ENCODE measurements at places on chromosomes 2 and 18.

DNA sequence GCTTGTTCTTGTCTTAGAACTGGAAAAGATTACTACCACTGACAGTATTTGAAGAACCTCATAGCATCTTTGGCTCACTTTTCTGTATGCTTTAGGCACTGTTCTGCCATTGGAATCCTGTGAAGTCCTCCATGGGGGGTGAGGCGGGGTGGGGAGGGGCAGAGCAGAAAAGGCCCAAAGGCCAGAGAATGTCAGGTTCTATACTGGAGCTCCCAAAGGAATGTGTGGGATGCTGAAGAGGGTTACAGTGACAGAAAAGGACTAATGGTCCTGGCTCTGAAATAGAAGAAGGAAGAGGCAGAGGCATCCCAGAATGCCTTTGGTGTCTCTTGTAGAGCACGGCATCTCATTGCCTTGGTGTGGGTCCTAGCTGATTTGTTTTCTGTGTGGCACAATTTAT lies 141.9 kb downstream of the HAUS1 start:
- DNase-seq: no peak

GRCh38 chr2:148702475-148702874 lies 57.9 kb downstream of the EPC2 start:
- DNase-seq: no peak

GRCh38 chr2:9618410-9618809 lies 12.4 kb downstream of the YWHAQ start:
- DNase-seq: no peak

- no peak for DNase-seq
These were observed 359.9 kb downstream of the DSC3 start for GRCh38 chr18:30682672-30683071.

DNA sequence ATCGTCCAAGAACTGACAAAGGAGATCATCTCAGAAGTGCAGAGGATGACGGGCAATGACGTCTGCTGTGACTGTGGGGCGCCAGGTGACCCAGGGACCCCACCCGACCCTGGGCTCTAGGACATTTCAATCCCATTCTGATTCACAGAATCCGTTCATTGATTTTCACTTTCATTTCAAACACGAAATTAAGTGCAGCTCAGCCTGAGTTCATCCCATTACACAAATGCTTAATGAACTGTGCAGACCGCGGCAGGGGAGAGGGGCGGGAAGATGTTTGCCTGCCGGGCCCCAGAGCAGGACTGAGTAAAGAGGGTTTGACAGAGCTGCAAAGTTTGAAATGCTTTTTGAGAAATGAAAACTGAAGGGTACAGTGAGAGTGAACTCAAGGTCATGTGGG lies 67.1 kb downstream of the ITGB1BP1 start:
- no peak for DNase-seq

- no peak for DNase-seq
These were observed 222.1 kb upstream of the SMAD2 start for GRCh38 chr18:48152549-48152948.
